Mucosa of descending colon (tissue), 3 donors: ENCODE measurements at places on chromosomes 6 and 20.

- no peak for DNase-seq
Observed at GRCh38 chr20:15772826-15773225, 800.4 kb downstream of the KIF16B start.

DNA sequence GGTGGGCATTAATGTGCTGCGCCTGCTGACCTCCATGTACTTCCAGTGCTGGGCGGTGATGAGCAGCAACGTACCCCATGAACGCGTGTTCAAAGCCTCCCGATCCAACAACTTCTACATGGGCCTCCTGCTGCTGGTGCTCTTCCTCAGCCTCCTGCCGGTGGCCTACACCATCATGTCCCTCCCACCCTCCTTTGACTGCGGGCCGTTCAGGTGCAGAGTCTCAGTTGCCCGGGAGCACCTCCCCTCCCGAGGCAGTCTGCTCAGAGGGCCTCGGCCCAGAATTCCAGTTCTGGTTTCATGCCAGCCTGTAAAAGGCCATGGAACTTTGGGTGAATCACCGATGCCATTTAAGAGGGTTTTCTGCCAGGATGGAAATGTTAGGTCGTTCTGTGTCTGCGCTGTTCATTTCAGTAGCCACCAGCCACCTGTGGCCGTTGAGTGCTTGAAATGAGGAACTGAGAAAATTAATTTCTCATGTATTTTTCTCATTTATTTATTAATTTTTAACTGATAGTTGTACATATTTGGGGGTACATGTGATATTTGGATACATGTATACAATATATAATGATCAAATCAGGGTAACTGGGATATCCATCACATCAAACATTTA lies 35.2 kb upstream of the NOP56 start:
- DNase-seq: no peak

GRCh38 chr6:79686707-79687309 lies 55.7 kb downstream of the SH3BGRL2 start:
- DNase-seq: no peak

- no peak for DNase-seq
Observed at GRCh38 chr20:58839474-58839874, 11.2 kb downstream of the GNAS-AS1 start.

GRCh38 chr6:158863646-158864045 lies 44.5 kb upstream of the EZR start:
- DNase-seq: no peak

- DNase-seq: no peak
Observed at GRCh38 chr20:45088247-45088646, 12.7 kb downstream of the KCNS1 start.

GRCh38 chr6:44273617-44274016 lies 3.4 kb downstream of the TMEM151B start:
- no peak for DNase-seq

- no peak for DNase-seq
Observed at GRCh38 chr6:3220366-3220765, 7.1 kb downstream of the TUBB2B start.

DNA sequence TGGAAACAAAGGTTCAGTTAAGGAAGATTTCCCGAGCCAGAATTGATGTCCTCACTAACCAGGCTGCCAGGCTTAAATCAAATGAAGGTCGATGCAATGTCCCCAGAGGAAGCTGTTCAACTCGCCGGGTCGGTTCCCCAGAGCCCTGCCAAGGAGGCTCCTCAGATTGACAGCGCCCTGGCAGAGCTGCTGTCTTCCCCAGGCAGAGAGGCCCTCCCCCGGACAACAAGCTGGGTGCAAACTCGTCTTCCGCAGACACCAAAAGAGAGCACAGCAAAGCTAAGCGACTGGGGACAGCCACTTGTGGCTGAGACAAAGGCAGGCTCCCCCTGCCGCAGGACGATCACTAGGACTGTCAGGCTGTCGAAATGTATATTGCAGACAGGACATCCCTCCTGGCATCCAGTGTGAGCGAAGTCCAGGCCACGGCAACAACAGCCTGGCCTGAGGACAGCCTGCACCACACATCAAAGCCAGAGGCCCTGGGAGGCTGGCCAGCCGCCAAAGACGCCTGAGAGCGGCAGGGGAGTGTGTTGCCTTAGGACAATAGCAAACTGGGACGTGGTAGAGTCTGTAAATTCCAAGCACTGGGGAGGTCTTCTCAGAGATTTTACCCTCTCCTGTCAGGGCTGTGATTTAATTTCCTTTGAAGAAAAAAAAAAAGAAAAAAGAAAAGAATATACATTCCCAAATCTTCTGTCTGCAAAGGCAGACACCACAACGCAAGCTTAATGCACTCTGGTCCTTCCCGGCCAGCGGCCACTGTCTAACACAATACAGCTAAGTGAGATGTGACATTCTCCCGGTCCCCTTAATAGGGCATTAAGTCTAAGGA lies 99.1 kb downstream of the HIVEP2 start:
- DNase-seq: peak; percentile 92

GRCh38 chr6:82076916-82077315 lies 170.6 kb downstream of the IBTK start:
- no peak for DNase-seq

DNA sequence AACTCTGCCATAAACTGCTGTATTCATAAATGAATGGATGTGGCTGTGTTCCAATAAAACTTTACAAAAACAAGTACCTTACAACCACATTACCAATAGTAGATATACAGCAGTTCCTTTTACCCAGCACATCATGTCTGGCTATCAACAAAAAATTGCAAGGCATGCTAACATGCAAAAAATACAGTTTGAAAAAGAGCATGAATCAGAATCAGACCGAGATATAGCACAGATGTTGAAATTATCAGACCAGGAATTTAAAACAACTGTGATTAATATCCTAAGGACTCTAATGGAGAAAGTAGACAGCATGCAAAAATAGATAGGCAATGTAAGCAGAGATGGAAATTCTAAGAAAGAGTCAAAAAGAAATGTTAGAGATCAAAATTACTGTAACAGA lies 8.4 kb upstream of the NUS1 start:
- no peak for DNase-seq

GRCh38 chr6:124958759-124959354 lies 3.4 kb upstream of the RNF217 start:
- no peak for DNase-seq

- DNase-seq: no peak
Observed at GRCh38 chr6:43090559-43090956, 14.4 kb downstream of the PTK7 start.

GRCh38 chr6:103769431-103769830 lies 1090.3 kb downstream of the HACE1 start:
- no peak for DNase-seq

DNA sequence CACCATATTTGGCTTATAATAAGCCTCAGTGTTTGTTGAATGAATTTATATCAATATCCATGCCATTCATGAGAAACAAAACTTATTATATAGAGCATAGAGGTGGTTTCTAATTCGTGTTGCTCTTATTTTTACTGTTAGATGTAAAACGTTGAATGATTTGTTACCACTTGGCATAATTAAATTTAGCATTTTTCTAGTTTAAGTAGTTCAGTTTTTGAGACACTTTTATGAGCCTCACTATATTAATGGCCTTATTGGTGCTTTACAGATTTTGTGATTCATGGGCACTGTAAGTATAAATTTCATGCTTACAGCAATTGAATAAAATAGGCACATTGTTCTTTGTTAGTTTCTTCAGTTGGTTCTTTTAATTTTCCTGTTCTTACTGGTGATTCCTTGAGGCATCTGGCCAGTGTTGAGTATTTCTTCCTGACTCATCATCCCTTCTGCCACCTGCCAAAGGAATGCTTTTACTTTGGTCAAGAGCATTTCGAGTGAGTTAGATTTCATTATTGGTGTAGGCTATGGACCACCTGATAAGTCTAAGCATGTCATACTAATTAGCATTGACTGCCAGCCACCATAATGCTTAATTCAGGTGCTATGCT lies 34.8 kb downstream of the CDKAL1 start:
- DNase-seq: no peak

GRCh38 chr6:164836486-164836885 lies 472.9 kb downstream of the C6orf118 start:
- DNase-seq: no peak

- DNase-seq: no peak
Observed at GRCh38 chr6:128280960-128281359, 239.4 kb downstream of the PTPRK start.

- DNase-seq: no peak
Observed at GRCh38 chr20:3433744-3434143, 26.3 kb upstream of the DNAAF9 start.

GRCh38 chr6:85754894-85755293 lies 112.2 kb upstream of the SYNCRIP start:
- DNase-seq: no peak

DNA sequence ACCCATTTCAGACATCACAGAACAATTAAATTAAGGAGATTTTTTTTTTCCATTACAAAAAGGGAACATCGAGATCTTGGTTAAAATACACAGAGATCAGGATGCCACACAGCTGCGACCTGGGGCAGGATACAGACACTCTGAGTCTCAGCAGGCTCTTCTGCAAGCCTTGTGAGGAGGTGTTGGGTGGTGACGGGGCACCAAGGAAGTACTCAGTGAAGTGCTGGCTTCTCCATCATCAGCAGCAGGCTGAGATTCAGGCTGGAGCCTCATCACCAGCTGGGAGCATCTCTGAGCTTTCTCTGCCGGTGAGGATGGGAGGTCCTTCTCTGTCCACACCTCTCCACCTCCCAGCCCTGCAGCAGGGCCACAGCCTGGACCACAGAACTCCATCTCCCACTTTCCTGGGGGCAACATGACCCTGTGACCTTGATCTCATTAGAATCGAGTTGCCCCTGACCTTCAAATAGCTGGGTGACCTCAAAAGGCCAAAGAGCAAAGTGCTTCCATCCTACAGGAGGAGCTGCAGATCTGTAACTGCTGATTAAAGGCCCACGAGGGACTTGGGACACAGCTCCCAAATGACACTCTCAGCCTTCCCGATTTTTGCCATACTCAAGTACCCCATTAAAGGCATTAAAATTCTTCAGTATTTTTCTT lies 16.0 kb downstream of the PMEPA1 start:
- no peak for DNase-seq

- DNase-seq: no peak
Observed at GRCh38 chr6:108630050-108630714, 69.5 kb downstream of the FOXO3 start.

DNA sequence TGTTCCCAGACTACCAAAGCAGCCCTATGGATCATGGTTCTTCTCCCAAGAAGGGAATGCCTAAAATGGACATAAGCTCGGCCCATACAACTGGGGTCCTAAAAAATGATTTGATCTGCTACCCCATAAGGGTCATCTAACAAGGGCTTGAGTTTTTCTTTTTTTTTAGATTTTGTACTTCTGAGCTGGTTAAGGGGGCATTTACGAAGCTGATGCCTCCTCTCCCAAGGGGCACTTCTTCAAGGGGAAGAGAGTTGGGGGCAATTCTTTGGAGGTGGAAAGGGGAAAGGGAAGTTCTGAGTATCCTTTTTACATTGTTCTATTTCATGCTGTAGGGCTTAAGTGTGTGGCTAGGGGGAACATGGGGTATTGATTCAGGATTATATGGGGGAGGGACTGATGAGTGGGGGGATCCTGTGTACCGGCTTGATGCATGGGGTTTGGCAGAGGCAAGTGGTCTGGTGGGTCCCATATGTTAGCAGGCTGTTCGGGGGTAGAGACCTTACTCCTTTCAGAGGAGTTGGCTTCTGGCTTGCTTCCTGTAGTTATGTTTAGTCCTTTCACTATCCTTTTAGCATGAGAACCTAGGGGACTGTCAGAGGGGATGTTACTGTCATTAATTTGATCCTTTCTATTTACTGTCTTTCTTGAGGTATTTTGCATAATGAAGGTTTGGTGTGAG lies 8.1 kb upstream of the ZNFX1 start:
- DNase-seq: no peak

DNA sequence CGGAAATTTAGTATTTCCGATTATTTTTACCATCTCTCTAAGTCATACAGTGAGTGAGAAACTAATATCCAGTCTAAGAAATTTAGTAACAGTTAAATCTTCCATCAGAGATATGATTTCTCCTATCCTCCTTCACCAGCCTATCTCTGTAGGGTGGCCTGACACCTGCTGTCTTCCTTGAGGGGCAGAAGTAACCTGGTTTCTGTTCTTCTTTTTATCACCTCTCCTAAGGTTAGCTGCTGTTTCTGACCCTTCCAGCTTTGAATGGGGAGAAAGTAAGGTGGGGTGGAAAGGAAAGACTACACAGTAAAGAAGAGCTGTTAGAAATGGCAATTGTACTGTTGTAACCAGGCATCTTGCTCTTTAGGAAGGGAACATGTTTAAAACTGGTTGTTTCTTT lies 447.7 kb downstream of the PHF3 start:
- no peak for DNase-seq

- no peak for DNase-seq
Observed at GRCh38 chr6:40205004-40205403, 270.7 kb upstream of the MOCS1 start.

- DNase-seq: no peak
Observed at GRCh38 chr6:164962805-164963204, 346.6 kb downstream of the C6orf118 start.

DNA sequence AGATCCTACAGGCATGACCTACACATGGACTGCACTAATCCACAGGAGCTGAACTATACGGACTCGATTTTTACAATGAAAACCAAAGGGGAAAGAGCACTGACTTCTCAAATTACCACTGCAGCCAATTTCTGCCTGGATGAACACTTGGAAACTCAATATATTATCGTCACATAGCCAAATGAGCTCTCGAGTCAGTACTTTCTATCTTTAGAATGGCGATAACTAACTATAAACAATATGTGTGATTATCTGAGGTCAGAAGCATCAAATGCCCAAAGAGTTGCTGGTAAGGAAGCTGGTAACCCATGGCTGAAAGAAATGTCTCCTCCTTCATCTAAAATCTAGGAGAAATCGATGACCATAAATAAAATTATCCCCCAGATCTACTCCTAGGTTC lies 86.7 kb downstream of the KIF16B start:
- DNase-seq: no peak

DNA sequence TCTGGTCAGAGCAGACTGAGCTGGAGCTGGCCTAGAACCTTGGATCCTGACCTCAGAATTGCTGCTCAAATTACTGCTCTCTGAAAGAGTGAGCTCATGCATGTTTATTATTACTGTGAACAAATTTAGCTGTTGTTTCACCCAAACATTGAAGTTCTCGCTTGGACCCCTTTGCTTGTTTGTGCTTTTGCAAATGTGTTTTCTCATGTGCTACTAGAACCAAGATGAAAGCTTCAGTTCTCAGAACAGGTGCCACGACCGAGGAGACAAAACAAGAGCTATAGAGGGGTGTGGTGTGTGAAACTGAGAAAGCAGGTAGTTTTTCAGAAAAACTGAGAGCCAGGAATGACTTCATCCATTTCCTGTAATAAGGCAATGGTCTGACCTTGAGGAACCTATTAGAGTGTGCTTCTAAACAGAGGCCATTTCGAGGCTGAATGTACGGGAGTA lies 50.0 kb upstream of the ESR1 start:
- DNase-seq: no peak

GRCh38 chr6:139368661-139369060 lies 5.8 kb downstream of the CITED2 start:
- no peak for DNase-seq
